ENCODE measurements at places on chromosomes 13 and 19.
A peak's percentile ranks its signal among the peaks of the same experiment; 100 is the strongest.

- DNase-seq = no peak
Measured at GRCh38 chr19:46299695-46300094, 2.9 kb downstream of the HIF3A start.

DNA sequence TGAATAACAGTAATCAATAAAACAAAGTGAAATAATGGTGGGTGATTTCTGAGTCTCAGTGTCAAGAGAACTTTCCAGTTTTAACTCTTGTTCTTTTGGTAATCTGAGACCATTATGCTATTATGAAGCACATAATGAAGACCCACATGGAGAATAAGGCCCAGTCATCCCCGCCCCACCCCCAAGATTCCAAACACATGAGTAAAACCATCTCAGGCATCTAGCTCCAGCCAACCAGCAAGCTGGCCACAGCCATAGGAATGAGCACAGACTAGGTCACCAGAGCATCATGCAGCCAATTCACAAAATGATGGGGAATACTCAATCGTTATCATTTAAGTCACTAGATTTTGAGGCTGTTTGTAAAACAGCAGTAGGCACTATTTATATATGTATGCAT, 1769.0 kb upstream of the PCDH20 start:
- DNase-seq = no peak

GRCh38 chr13:94239135-94239534, 240.3 kb downstream of the DCT start:
- DNase-seq = no peak

DNA sequence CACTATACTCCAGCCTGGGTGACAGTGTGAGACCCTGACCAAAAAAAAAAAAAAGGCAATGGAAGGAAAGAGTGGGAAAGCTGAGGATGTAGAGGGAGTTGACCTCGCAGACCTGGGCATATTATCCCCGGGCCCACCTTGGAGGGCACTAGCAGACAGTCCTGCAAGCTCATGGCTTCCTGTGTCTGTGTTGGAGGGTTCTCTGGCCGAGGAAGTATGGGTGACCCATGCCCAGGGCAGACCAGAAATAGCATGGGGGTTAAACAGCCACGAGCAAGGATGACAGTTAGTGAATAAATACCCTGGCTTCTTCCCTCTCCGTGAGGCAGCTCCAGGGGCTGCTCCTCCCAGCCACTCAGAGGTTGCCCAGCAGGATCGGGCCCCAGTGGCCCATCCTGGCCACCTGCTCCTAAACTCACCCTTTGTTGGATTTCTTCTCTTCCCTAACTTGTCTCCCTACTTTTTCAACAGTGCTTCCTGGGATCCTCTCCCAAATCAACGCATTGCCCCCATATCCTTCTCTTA, 485.8 kb downstream of the ZNF536 start:
- DNase-seq = no peak

DNA sequence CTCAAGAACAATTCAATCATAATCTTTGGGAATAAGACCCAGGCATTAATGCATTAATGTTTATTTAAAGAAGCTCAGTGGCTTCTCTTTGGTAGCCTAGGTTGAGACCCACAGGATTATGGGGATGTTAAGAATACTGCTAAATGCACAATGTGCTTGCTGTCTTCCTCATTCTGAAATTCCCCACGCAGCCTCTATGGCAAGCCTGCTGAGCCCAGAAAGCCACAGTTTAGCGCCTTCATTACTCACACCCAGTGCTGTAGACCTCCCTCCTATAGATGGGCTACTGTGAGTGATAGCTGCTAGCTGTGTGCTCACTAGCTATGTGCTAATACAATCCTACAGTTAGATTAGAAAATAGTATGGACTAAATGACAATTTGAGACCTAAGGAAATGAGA, 90.6 kb downstream of the TNFSF13B start:
- no peak for DNase-seq

DNA sequence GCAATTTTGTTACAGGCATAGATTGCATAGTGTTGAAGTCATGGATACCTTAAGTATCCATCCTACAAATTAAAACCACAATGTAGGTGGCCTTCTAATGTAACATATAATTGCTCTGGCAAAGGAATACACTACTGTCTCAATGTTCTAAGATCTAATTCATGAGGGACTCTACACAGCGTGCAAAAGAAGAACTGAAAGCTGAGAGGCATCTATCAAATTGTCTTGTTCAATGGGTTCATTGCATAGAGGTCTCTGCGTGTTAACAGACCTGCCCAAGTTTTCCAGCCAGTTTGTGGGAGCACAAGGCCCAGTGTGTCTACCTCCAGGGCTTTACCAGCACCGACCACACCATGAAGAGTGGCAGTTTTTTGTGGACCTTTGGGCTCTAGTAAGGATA, 451.4 kb downstream of the ITGBL1 start:
- DNase-seq = no peak

DNA sequence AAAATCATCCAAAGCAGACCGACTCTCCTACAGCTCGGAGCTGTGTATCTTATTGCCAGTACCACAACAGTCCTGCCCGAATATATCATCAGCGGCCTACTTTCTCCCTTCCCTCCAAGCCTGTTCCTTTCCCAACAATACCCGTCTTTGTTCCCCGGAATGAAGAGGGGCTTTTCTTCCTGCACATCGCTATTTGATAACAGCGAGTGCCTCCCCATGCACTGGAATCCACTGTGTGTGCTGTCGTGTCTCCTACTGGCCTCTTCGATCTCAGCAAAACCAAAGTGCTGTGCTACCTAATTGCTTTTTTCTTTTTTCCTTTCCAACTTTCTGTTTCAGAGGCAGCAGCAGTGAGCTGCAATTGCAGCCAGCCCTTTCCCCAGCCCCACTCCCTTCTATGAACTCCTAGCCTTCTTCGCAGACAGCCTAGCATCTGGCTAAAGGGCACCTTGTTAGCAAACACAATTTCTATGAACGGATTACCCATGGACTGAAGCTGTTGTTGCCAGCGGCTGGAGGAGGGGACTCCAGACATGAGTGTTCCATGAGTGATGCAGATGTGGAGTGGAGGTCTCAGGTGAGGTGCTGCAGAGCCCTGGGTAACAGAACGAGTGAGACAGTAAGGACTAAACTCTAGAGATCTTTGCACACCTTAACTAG, 43.4 kb downstream of the EFNB2 start:
- no peak for DNase-seq

DNA sequence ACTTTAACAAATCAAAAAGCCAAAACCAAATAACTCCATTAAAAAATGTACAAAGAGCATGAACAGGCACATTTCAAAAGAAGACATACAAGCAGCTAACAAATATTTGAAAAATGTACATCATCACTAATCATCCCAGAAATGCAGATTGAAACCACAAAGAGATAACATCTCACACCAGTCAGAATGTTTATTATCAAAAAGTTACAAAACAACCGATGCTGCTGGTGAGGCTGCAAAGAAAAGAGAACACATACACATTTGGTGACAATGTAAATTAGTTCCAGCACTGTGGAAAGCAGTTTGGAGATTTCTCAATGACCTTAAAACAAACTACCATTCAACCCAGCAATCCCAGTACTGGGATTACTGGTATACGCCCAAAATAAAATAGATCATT, 756.0 kb upstream of the PCDH20 start:
- DNase-seq = no peak

DNA sequence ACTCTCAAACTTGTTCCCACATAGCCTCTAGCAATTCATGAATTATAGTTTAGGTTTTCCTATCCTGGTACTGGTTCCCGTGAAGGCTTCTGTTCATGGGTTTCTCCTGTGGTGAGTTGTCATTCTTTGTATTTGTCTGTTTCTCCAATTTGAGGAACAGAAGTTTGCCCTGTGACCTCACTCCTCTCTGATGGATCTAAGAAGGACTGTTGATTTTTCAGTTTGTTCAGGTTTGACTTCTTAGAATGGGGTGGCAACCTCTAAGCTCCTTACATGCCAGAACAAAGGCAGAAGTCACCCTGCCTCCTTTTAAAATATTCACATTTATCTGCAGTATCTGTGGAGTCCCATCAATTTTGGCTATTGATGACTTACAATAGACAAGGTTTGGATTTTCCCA, 354.0 kb downstream of the SPRY2 start:
- no peak for DNase-seq

GRCh38 chr19:15072930-15073647, 8.9 kb upstream of the OR1I1 start:
- DNase-seq = no peak

- no peak for DNase-seq
Measured at GRCh38 chr13:27293076-27293691, 22.6 kb downstream of the RASL11A start.

DNA sequence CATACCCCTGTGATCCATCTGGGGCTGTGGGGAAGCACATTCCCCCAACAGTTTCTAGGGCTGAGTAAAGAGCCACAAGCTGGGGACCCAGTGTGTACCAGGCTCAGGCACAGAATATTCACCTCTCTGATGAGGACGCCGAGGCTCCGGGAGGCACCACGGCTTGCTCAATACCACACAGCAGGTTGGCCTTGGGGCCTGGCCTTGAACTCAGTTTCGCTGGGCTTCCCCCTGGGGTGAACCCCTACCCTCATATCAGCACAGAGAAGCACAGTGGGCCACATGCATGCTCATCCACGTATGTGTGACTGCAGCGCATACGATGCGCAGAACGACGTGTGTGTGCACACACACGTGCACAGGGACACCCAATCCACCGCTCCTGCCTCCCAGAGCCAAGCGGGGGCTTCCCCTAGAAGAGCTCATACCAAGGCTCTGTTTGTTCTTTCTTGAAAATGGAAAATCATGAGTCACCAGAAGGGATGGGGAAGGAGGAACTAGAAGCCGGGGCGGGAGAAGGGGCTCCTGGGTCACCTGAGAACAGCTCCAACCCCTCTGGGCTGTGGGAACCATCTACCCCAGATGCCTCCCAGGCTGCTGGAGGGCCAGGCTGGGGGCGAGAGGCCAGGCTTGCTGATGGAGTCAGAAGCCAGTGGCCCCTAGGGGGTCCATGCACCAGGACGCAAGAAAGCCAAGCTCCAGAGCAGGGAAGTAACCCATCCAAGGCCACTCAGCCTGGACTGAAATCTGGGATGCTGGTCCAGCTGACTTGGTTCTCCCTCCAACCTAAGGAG, 4.9 kb upstream of the PDE4C start:
- DNase-seq = no peak

GRCh38 chr19:13831537-13832467, 36.6 kb downstream of the ZSWIM4 start:
- DNase-seq = no peak

DNA sequence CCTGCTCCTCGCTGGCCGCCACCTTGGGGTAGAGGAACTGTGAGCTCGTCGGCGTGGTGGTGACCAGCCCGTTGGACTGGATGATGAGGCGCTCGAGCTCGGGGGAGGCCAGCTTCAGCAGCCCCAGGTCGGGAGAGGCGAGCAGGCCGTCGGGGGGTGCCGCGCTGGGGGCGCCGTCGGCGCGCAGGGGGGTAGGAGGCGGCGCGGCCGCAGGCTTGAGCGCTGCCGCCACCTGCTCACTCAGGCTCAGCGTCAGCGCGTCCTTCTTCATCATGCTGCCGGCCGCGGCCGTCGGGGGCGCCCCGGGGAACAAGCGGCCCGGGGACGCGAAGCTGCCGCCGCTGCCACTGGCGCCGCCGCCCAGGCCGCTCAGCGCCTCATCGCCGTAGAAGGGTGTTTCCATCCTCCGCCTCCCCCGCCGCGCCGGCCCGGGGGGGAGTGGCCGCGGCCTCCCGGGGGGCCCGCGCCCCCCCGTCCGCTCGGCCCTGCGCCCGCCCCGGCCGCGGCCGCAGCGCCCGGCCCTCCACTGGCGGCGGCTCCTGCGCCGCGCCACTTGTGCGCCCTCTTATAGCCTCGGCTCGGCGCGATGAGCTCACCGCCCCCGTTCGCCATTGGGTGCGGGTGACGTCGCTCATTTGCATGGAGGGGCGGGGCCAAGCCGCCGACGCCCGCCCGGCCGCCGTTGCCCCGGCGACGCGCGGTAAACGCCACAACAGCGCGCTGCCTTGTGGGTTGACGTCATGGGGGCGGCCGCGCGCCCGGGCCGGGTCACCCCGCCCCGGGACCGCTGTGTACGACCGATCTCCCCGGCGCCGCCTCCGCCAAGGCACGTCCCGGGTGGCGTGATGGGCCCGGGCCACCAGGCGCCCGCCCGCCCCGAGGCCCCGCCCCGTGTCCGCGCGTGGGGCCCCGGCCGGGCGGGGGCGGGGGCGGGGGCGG, at the start of gene JUND:
JUND (minus strand) TSS at position 541 of the 939 bp plus-strand sequence; CDS start at position 403, 138 bp downstream.
- DNase-seq = peak; percentile 100

DNA sequence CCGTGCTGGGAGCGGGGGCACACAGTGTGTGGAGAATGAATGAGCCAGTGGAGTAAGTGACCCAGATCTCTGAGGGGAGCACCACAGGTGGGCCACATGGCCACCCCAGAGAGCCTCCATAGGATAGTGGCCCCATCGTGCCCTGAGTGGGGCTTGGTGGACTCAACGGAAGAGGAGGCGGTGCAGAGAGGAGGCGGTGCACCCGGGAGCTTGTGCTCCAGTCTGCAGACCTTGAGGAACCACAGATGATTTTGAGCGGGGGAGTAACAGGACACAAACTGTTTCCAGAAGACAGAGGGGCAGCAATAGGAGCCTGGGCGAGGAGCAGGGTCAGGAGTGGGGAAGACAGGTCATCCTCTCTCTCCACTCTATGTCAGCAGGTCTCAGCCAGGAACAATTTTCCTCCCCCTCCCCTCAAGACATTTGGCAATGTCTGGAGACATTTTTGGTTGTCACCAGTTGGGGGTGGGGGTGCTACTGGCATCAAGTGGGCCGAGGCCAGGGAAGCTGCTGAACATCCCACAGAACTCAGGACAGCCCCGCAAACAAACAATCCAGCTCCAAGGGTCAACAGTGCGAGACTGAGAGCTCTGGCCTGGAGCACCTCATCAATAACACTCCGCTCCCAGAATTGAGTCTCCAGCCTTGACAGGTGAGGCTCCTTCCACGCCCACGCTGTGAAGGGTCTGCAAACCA, 182.2 kb downstream of the USP12 start:
- DNase-seq = no peak

GRCh38 chr13:53167561-53167960, 138.9 kb downstream of the OLFM4 start:
- no peak for DNase-seq

All from GM13977 (cell line).